Stimulated activated CD8-positive, alpha-beta memory T cell treated with anti-CD3 and anti-CD28 coated beads, Interleukin-4, amount 100 ng/mL, for 24 hours (primary cell): ENCODE measurements at places on chromosomes 1 and 21.

- no peak for DNase-seq
Observed at GRCh38 chr21:44391345-44392091, 38.1 kb downstream of the TRPM2 start.

DNA sequence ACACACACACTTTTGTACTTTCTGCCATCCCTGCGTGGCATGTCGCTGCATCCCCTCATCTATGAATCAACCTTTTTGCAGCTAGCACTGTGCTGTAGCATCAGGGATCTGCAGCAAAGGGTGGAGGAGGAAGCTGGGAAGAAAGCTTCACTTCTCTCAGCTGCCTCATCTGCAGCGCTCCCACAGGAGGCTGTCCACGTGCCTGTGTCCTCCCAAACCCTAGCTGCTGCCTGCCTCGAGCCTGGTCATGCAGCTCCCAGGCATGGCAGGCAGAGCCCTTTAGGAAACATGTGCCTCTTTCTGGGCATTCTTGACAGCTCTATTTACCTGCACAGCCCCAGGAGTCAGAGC, 262.1 kb upstream of the SGIP1 start:
- DNase-seq = no peak

DNA sequence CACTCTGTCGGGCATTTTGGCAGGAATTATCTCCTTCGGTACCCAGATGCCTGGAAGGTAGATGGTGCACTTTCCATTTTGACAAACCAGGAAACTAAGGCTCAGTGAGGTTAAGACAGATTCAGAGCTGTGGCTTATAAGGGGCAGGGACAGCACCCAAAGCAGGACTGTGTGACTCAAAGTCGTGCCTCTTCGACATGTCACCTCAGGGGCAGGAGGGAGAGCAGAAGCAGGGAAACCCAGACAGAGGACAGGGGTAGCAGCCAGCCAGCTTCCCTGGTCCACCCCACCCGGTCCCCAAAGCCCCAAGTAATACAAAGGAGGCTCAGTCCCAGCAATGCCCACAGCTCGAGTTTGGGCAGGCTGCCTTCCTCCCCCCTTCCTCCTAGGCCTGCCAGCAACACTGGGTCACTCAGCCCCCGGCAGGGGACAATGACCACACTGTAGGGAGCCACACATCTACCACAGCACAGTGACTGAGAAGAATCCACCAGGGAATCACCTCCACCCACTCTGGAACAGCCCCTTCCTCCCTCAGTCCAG, 2.5 kb downstream of the RHOC start:
- DNase-seq = no peak

DNA sequence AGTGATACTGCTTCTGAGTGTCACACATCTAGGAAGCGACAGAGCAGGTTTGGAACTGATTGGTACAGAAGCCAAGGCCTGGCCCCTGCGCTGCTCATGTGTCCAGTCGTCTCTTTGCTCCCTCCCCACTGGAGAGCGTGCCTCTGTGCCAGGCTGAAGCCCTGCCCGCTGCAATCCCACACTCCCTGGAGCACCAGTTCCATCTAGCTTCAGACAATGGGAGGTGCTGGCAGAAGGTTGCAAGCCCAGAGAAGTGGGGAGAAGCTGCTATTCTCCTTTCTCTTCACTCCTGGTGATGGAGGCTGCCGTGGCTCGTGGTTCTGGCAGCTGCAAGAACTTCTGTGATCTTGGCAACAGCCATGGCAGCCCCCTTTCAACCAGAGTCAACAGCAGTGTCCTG, 250.9 kb downstream of the MATN1 start:
- DNase-seq = no peak

- no peak for DNase-seq
Observed at GRCh38 chr1:109792056-109792831, 28.5 kb upstream of the EPS8L3 start.

- DNase-seq = no peak
Observed at GRCh38 chr1:866095-866494, 57.6 kb upstream of the SAMD11 start.

DNA sequence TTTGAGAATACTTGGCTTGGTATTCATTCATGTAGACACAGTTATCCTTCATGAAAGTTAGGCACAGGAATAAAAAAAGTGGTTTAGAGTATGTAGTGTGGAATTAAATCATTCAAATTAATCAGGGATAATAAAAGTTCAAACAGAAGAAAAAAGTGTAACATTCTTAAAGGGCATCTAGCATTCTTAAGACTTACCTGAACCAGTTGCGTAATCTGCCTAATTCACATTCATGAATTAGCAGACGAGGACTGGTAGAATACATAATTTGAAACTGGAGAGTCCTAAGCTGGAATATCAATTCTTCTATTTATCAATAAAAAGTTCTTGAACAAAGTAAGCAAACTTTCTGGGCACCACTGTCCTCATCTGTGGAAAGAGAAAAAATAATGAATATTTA, 157.0 kb upstream of the DEPDC1 start:
- no peak for DNase-seq
